ENCODE measurements at places on chromosomes 7 and 10.

- no peak overlapping the region for H3K27ac ChIP-seq
- H3K4me3 ChIP-seq, result no peak overlapping the region
- DNase-seq, result no peak
- H3K36me3 ChIP-seq, result no peaks in the 10 kb centered on the region
Observed at GRCh38 chr7:84248843-84249242, 54.3 kb upstream of the SEMA3A start.

DNA sequence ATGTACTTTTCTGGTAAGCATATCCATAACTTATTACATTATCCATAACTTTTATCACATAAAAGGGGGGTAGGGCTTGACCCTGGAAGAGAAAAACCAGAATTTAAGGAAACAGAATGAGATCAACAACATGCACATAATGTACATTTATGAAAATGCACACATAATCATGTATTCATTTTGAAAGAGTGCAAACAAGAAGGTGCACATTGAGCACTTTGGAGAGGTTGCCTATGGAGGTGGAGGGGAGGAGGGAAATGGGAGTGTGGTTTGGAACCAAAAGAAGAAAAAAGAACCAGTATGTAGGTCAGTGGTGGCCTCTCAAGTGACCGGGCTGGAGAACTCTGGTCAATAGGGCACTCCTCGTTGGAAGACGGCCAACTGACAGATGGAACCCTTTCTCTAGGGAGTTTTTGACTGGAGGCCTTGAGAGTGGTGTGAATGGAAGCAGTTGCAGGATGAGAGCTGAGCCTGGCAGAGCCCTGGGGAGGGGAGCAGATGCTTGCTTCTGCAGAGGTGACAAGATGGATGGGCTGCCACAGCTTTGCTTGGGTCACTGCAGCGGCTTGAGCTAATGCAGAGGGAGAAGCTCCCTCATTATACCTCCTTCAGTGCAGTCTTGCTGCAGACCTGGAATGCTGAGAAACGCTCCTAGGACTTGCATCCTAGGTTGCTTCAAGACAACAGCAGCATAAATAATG is 192.7 kb downstream of the SEC23IP start:
- no peak overlapping the region for H3K27ac ChIP-seq
- no peak overlapping the region for H3K4me3 ChIP-seq
- no peak for DNase-seq
- peaks cover 10% of the 10 kb centered on the region for H3K27me3 ChIP-seq

- no peaks in the 10 kb centered on the region for H3K36me3 ChIP-seq
- H3K4me1 ChIP-seq, result peaks cover 16% of the 10 kb centered on the region
- H3K27ac ChIP-seq, result no peak overlapping the region
- no peaks in the 10 kb centered on the region for H3K27me3 ChIP-seq
Observed at GRCh38 chr10:75505840-75506506, 74.5 kb downstream of the LRMDA start.

DNA sequence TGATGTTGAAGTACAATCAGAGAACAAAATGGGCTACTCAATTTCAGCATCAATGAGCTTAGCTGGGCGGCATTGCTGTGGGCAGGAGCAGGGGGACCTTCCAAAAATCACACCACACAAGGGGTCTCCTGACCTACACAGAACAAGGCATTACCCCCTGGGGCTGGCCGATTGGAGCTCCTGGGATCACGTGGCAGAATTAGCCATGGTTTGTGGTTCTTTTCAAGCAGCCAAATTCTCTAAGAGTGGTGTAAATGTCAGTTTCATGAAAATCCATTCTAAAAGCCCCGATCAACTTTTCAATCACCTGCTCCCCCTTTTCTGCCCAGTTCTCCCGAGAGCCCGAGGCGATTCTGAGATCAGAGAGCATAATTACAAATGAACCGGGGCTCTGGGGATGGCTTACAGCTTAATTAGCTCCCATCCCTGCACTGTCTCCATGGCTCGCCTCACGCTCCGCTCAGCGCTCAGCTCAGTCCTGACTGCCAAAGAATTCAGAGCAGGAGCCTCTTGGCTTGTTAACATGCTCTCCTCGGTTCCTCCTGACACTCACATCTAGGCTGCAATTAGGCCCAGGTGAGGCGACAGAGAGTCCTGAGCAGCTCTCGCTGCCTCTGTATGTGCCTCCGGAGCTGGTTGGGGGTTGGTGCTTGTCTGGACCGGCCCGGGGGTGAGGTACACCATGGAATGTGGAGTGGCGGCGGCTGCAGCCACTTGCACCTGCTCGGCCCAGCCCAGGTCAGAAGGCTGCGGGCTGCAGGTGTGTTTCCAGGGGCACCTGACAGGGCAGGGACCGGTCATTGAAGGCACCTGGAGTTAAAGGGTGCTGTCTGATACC is 111.8 kb downstream of the WDR11 start:
- H3K27ac ChIP-seq, result no peak overlapping the region
- no peaks in the 10 kb centered on the region for H3K27me3 ChIP-seq
- no peak for DNase-seq
- no peak overlapping the region for H3K4me3 ChIP-seq

DNA sequence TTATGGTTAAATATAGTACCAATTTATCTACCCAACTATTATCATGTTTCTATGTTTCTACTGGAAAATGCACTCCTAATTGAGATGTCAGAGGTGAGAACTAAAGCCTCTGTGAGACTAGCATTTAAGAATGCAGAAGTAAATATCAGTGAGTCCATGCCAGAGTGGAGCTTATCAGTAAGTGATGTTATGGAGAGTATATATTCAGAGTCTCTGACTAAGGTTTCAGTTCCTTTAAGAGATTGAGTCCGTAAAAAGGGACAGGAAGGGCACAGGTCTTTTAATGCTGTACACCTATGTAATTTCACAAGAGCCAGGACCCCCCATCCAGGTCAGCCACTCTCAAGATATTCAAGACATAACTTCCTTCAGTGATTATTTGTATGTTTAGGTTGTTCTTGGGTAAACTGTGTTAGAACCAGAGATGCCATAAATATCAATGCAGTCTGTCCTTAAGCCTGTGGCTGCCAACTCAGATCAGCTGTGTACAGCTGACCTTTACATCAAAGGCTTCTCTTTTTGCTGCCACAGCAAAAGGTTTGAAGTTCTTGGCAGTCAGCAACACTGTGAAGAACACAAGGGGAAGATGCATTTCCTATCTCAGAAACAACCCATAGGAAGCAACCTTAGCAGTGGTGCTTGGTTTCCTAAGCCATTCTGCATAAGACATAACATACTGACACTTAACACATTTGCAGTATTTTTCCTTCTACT is 244.8 kb downstream of the BICC1 start:
- no peaks in the 10 kb centered on the region for H3K36me3 ChIP-seq
- no peak overlapping the region for H3K4me3 ChIP-seq
- no peak for DNase-seq
- H3K27ac ChIP-seq, result no peak overlapping the region

DNA sequence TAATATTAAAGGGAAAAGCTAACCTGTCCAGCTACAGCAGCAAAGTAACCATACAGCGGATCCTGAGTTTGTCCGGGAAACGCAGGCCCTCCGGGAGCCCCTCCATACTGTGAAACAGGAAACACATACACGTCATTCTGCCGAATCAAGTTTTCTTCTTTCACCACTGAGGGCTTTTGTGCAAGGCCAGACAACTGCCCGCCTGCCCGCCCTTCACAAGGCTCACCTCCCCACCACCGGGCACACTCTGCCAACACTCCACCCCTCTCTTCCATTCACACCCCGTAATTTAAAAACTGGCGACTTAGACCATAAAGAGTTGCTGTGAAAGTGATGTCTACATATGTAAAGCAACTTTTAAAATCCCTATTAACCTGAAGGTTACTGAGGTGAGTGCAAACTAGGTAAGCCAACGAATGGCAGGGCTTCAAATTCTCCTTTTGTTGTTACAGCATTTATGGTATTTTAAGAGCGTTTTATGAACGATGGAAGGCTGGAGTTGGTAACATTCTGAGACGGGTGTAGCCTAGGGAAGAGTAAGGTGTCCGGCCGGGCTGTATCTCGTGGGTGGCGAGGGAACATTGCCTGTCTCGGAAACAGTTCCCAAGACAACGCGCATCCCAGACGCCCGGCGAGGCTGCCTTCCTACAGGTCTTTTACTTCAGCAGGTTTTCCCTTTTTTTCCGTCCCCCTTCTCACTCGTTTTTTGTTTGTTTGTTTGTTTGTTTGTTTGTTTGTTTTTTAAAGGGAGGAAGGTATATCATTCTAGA is 817 bp downstream of the SRI start:
- peak overlapping the region; percentile 61 for H3K4me3 ChIP-seq
- H3K27ac ChIP-seq, result no peak overlapping the region
- peaks cover 8% of the 10 kb centered on the region for H3K4me1 ChIP-seq

DNA sequence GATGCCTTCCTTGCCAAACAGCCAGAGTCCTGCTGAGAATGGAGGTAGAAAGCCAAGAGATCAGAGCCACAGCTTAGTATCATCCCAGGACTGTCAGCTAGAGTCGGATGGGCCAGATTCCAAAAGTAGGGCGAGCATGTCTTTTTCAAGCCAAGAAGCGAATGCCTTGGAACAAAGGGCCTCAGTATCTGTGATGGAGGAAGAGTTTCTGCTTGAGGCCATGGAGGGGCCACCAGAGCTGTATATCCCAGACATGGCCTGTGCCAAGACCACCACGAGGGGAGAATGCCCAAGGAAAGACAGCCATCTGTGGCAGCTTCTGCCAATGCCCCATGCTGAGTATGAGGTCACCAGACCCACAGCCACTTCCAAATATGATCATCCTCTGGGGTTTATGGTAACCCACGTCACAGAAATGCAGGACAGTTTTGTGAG is 44.3 kb upstream of the PPP1R17 start:
- no peak for DNase-seq
- H3K27ac ChIP-seq, result no peak overlapping the region
- H3K27me3 ChIP-seq, result peaks cover 32% of the 10 kb centered on the region
- H3K4me1 ChIP-seq, result no peaks in the 10 kb centered on the region
- no peak overlapping the region for H3K4me3 ChIP-seq

- no peaks in the 10 kb centered on the region for H3K27me3 ChIP-seq
- no peak overlapping the region for H3K4me3 ChIP-seq
- H3K4me1 ChIP-seq, result peaks cover 3% of the 10 kb centered on the region
- peaks cover under 1% of the 10 kb centered on the region for H3K36me3 ChIP-seq
- H3K27ac ChIP-seq, result no peak overlapping the region
Observed at GRCh38 chr7:74223711-74224510, 14.1 kb downstream of the LAT2 start.
